ENCODE measurements at places on chromosomes 5 and 9.
A peak's percentile ranks its signal among the peaks of the same experiment; 100 is the strongest.

GRCh38 chr5:37723162-37723961 is 116.5 kb downstream of the GDNF start:
- no peak for DNase-seq

DNA sequence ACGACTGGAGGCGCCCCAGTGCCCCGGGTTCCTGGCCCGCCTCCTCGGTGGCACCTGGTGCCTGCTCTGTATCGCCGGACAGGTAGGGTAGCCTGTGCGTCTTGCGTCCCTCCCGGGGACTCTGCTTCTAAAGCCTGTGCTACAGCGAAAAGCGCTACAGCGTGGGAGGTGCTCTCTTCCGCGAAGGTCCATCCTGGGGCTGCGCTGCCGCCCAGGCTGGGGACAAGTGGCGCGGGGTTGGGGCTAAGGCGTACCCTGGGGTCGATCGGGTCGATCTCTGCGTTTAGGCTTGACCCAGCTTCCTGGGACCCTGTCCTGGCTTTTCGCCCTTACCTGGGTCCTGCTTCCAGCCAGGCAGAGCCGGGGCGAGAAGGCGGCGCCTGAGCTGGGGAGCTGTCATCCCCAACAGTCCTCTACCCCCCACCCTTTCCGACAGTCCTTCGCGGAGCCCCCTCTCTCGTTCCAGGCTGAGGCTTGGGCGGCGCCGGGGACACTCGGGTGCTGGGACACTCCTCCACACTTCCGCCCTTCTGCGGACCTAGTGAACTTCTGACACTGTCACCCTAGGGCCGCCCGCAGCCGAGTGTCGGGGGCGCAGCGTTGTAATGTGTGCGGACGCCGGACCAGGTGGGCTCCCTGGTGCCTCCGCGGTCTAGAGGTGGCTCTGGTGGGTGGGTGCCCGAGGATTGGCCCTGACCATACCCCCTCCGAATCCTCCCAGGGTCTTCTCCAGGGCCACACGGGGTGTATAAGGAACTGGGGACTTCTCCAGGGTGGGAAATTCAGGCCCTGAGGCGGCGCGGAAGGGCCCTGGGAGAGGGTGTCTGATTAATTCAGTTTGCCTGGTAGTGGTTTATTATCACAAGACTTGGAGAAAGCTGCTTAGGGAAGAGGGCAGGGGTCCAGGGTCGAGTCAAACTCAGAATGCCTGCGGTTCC is 328.2 kb downstream of the SH3GL2 start:
- peak; percentile 54 for DNase-seq

DNA sequence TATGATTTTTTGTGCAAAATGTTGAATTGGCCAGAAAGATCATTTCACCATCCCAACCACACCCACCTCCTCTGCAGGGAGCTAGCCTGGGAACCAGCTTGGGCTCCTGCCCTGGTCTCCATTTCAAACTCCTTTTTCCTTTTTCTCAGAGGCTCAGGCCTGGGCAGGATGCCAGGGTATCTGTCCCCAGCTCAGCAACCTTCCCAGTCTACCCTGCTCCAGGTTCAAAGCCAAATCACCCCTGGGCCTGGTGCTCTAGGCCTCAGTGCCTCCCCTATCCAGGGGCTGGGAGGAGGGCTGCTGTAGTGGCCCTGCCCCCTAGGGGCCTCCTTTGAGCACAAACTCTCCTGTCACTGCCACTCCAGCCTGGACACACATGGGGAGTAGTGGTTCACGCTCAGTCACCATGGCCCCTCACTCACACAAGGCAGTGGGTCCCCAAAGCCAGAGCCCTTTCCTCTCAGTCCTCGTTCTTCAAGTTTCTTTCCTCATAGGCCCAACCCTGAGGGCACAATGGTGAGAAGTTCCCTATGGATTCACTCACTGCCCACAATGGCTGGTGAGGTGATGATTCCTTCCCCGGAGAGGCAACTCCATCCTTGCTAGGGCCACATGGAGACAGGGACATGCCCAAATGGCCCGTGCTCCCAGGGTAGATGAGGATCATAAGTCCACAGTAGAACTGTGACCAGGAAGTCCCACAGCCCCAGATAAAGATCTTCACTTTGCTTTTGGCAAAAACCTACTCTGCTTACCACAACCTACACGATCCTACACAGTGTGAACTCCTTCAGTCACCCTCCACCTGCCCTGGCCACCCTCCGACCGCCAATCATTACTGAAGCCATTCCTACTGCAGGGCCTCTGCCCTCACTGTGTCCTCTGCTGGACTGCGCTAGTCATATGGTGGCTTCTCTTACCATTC is 1.6 kb upstream of the ST6GALNAC4 start:
- DNase-seq = no peak

DNA sequence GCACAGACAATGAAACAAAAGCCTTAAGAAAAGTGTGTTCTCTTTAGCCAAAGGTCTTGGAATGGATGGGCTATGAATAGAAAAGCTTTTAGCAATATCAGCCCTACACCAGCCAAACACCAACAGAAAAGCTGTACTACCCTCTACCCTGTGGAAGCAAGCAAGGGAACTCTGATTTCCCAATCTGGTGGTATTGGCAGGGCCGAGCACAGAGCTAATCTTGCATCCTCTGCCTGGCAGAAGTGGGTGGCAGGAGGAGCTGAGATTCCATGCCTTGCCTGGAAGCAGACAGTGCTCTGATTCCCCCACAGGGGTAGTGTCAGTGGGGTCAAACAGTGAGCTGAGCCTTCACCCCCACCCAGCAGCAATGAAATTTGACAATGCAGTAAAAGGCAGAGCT is 29.6 kb upstream of the ZNF782 start:
- DNase-seq = no peak

DNA sequence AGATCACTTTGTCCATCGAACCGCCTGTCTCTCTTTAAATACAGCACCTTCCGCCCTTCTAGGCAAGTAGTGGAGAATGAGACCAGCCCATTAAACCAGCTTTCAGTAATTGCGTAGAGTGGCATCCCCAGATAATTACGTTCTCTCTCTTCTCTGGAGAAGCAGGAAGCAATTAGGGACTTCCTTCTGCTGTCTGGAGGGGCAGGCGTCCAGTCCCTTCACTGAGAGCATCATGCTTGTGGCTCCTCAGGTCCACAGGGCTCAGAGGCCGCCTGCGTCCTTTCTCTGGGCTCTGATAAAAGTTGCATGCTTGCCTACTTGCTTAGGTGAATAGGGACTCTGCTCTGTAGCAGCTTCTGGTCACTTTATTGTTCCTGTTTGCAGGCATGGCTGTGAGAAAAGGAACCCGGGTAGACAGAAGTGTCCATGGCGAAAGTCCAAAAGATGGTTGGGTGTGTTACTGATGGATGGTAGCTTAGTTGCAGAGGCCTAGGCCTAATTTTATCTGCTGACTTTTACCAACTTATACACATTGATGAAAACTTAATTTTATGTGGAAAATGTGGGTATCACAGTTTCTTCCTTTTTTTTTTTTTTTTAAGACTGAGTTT is 299.1 kb upstream of the PANK3 start:
- no peak for DNase-seq

DNA sequence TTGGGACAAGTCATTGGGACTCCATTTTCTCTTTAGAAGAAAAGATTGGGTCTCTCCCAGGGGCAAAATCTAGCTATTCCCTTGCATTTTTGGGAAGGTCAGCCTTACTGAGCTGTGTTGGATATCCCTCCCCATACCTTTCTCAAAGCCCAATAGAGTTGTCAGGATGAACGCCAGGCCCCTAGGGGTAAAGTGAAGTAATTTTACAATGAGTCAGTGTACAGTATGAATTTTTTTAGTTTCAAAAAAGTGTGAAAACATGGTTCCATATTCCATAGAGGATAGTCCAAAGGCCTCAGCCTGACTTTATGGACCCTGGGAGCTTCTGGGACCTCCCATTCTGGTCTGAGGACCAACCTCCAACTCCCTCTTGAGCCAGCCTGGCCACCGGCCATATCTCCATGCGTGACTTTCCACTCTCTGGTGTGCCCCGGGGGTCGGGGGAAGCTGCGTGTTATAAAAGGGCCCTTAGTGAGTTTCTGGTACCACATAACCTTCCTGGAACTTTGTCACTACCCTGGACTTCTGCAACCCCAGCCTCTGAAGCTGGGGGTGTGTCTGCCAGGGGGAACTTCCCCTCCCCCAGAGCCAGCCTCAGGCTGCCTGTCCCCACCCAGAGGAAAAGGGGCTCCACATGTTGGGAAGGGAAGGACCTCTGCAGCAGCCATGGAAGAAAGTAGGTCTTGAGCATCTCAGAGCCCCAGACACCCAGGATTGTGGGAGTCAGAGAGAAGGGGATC is 52.4 kb upstream of the SYNPO start:
- DNase-seq = peak; percentile 42

GRCh38 chr9:99235069-99235468 is 13.0 kb downstream of the SEC61B start:
- no peak for DNase-seq

GRCh38 chr9:90002397-90003271 is 397.8 kb downstream of the GADD45G start:
- DNase-seq = peak; percentile 75

DNA sequence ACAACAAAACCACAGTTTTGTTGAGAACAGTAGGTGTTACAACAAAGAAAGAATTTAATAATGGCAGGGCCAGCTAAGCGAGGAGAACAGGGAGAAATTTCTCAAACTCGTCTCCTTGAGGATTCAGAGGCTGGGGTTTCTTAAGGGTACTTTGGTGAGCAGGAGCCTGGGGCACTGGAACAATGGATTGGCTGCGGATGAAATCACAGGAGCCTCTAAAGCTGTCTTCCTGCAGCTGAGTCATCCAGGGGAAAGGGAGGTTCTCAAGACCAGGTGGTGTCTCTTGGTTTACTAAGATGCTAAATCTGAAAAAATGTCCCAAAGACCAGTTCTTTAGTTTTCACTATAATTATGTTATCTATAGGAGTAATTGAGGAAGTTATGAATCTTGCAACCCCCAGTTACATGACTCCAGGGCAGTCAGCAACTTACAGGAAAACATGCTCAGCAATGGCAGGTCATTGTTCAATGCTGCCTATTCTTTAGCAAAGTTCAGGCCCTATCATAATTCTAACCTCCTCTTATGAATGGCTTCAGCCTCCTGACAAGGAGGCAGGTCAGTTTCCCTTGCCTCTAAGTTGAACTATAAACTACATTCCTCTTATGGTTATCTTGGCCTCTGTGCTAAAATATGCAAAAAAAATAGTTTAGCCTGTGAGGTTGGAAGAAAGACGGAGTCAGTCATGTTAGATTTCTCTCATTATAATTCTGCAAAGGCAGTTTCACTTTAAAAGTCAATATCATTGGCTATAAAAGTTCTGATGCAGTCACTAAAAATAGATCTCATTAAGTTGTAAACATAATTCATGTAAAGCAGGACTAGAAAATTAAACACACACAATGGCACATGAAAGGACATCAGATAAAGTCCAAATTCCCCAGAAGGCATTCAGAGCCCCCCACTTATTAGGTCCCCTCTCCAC is 63.3 kb upstream of the CKS2 start:
- no peak for DNase-seq

DNA sequence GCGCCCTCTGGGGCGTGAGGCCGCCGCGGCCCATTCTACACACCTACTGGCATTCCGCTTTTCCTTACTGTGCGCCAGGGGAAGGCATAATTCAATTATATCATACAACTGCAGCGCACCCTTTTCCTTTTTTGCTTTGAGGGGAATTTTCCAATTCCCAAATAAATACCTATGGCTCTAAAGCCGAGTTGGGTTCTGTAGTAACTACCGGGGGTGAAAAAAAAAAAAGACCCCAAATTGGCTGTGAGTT is 34.1 kb upstream of the NFIB start:
- DNase-seq = no peak

- DNase-seq = no peak
Observed at GRCh38 chr5:6675784-6676491, 37.3 kb upstream of the TENT4A start.

- DNase-seq = no peak
Observed at GRCh38 chr9:124262649-124262972, 4.9 kb downstream of the NEK6 start.

All from right forelimb (tissue), 1 donor.